Activated CD4-positive, alpha-beta T cell treated with anti-CD3 and anti-CD28 coated beads, Interleukin-2, amount 50 U/mL, for 48 hours (primary cell): ENCODE measurements at places on chromosomes 5 and 9.

- no peak for DNase-seq
These were observed 43.5 kb downstream of the SLC12A7 start for GRCh38 chr5:1068204-1068894.

DNA sequence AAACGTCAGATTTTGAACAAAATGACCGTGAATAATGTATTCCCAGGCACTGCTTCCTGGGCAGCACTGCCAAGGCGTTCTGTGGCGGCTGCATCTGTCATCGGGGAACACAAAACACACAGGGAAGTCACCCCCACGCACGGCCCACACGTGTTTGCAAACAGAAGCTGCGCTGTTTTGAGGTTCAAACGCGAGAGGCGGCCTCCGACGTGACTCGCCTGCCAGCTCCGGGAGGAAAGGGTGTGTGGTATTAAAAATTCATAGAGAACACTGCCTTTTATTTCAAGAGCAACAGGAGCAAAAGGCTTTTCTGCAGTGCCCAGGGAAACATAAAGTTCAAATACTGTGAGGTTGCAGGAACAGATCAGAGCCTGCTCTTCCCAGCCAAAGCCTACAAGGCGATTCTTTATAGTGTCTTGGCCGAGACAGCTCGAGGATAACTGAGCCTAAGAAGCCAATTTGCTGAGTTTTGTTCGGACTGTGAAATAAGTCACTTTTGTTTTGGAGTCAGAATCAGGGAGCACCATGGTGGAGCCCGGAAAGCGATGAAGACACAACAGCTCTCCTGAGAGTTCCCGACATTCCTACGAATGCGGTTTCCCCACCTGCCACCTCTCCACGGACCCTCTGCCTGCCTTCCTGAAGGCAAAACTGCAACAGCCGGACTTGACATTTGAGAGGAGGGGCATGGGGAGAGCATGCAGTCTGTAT, 115.3 kb upstream of the IRX2 start:
- DNase-seq = no peak

DNA sequence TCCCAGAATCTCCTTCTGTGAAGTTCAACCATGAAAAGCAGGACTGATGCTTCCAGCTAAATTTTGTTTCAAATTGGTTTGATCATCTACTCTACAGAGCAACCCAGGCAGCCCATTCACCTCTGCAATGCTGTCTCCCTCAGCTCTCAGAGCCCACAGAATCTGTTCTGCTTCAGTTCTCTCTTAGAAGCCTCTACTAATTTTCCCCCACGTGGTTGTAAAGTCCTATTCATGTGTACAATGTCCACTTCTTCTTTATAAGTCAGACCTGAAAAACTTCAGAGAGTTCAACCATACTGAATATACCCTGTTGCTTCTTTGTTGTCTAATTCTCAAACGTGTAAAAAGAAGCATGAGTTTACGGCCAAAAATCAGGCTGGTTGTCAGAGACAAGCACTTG, 21.3 kb upstream of the FAM13B start:
- DNase-seq = no peak

GRCh38 chr5:53041071-53041692, 52.0 kb downstream of the ITGA2 start:
- no peak for DNase-seq

DNA sequence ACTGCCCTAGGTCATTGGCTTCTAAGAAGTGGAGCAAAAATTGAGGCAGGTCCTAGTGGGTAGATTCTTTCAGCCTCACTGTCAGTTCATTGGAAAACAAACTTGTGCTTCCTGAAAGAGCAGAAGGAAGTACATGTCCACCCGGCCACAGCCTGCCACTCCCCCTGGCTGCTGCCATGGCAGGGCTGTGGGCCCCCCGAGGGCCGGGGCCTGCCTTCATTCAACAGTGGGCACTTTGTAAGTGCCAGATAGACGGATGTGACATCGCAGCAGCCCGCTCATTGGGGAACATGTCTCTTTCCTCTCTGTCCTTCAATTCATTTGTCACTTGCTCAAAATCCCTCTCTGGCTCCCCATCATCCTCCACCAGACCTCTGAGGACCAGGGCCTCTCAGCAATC, 20.6 kb upstream of the NEURL1B start:
- no peak for DNase-seq

DNA sequence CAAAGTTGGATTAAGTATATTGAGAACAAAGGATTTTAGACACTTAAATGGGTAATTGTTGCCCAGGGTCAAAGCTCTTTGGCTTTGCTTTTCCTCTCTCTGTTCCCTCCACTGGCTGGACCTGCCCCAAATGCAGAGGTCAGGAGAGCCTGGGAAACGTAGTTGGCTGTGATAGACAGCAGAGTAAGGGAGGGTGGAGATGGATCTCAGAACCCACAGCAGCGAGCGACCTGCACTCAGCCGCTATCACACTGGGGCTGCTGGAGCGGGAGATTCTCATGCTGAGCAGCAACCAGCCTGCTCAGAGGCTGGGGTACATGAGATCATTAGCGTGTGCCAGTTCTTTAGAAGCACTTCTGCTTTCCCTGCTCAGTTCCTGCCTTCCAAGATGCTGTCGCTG, 71.8 kb upstream of the TTC23L start:
- no peak for DNase-seq

- DNase-seq = no peak
These were observed 1.0 kb upstream of the SECISBP2 start for GRCh38 chr9:89317282-89317681.

DNA sequence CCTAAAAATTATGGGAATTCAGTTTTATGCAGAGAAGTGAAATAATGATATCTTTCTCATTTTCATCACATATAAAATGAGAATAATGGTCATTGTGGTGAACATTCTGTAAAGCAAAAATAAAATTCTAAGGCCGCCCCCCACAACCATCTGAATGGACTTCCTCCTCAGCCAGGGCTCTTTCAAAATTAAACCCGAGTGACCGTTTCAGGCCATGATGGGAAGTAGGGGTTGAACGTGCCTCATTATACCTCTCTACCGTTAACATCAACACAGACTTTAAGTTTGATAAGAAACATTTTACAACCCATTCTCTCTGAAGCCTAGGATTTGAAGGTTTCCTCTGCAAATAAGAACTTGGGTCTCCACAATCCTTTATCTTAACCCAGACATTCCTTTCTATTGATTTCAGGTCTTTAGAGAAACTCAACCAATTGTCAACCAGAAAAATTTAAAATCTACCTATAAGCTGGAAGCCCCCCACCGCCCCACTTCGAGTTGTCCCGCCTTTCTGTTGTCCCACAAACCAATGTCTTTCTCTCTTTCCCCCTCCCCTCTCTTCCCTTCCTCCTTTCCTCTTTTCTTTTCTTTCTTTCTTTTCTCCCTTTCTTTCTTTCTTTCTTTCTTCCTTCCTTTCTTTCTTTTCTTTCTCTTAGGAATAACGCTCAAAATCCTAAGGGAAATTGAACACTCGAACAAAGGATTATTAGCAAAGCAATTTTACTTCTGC, 1.7 kb upstream of the TMCO6 start:
- DNase-seq = no peak

- DNase-seq = no peak
These were observed 43.0 kb upstream of the KCNV2 start for GRCh38 chr9:2674141-2674824.

- DNase-seq = no peak
These were observed 2.0 kb upstream of the REEP5 start for GRCh38 chr5:112923988-112924387.

GRCh38 chr9:116843863-116844620, 156.9 kb downstream of the TRIM32 start:
- no peak for DNase-seq

DNA sequence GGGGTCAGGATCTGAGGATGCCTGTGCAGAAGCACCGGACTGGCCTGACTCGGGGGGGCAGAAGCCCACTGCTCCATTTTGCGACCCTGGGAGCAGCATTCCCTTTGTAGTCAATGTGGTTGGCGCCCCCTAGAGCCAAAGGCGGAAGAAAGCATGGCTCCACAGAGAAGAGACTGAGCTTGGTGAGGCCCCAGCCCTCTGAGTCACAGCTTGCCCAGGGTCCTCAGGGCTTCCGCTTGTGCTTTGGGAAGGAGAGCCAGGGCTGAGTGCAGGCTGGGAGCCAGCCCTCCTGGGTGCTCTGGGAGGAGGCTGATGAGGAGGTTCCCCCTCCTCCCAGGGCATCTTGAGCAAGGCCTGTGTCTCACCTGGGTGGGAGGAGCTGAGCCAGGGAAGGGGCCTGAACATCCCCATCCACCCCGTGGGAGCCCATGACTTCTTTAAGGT, 5.5 kb upstream of the AQP3 start:
- DNase-seq = peak; percentile 76

DNA sequence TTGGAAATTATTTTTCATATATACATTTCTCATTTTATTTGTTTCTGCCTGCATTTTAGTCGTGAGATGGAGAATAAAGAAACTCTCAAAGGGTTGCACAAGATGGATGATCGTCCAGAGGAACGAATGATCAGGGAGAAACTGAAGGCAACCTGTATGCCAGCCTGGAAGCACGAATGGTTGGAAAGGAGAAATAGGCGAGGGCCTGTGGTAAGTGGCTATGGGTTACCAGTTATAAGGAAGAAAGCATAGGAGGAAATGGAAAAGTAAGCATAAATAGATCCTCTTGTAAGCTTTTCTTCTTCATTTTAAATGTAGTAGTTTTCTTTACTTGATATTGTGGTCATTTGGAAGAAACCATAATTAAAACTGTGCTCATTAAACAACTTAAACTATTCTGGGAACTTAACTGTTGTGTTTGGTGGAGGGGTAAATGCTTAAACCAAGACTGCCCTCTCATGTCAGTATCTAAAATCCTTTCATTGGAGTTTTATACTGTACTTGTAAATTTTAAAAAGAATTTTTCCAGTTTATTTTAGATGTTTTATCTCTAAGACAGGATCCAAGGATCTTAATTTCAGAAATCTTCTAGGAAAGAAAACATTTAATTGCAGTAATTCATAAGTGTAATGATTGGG, 41.3 kb downstream of the MAP3K1 start:
- DNase-seq = no peak

- no peak for DNase-seq
These were observed 28.9 kb upstream of the LPCAT1 start for GRCh38 chr5:1552521-1553255.

- DNase-seq = no peak
These were observed 7.7 kb upstream of the NFIB start for GRCh38 chr9:14321517-14322130.

DNA sequence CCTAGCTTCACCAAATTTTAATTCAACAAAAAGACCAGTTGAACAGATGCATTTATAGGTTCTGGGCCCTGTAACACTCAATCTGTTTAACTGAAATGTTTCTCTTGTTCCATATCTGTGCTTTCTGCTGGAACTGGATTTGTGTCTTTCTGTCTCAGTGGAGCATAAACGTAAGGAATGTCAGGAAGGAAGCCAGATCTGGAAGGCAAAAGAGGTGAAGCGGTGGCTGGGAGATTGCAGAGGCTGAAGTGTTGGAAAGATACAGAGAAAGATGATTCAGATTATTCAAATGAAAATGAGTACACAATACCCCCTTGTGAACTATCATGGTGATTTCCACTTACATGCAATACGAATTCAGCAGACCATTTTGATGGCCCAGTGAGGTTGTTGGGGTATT, 406.8 kb downstream of the BRINP1 start:
- no peak for DNase-seq
